Cortex of kidney (tissue), 1 donor: ENCODE measurements at places on chromosomes 2 and 18.

GRCh38 chr2:43214253-43214652 lies 12.2 kb downstream of the ZFP36L2 start:
- no peak for DNase-seq

- DNase-seq = no peak
Observed at GRCh38 chr18:24271381-24272228, 126.0 kb downstream of the OSBPL1A start.

DNA sequence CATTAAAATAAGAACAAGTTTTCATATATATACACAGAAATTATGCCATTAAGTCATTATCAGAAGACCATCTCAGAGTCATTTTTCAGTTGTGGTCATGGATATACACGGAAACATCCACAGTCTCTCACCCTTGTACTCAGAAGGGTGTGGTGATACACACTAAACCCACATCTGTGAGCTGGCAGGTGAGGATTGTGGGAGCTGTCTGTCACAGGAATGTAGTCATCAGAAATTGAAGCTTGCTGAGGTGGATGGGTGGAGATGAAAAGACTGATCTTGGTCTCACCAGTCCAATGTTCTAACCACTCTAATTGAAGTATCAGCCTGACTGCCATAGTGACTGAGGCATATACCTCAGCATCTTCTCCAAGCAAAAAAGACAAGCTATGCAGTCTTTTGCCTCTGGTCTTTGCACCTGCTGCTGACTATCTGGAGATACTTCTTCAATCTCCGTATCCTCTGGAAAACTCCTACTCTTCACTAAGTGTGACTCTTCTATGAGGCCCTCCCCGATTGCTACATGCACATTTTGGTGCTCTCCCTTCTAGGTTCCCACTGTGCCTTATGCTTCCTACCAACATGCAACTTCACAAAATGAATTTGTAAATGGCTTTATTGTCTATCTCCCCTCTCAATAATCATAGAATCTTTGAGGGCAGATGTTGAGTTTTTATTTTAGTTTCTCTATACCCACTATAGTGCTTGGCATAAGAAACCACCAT lies 232.8 kb downstream of the DYM start:
- no peak for DNase-seq

- no peak for DNase-seq
Observed at GRCh38 chr2:9538000-9538507, 17.6 kb downstream of the ADAM17 start.

DNA sequence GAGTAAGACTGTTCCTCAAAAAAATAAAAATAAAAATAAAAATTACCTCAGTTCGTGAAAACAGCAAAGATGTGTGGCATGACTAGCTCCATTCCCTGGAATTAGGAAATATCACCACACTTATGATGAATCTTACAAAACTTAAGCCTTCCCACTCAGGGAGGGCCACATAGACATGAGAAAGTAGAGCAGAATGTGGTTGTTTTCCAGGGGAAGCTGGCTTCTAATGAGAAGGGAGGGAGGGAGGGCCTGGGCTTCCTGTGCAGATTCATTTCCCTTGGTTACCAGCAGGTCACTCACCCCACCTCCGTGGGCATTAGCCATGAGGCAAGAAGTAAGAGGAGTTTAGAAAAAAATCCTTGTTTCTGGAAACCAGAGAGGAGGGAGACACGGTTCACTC lies 95.9 kb upstream of the RMDN2 start:
- DNase-seq = no peak

DNA sequence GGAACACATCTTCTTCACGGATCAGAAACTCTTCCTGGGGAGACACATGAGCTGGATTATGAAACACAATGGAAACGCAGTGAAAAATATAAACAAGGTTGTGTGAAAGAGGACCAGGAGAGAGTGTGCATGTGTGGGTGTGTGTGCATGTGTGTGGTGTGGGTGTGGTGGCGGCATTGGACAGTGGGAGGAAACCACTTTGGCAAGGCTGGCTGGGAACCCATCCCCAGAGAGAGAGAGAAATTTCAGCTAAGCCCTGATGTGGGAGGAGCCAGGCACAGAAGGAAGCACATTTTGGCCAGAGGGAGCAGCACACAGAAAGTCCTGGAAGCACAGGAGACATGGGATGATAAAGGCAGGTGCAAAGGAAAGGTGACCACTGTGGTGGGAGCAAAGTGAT lies 147.6 kb upstream of the COPS8 start:
- DNase-seq = no peak

DNA sequence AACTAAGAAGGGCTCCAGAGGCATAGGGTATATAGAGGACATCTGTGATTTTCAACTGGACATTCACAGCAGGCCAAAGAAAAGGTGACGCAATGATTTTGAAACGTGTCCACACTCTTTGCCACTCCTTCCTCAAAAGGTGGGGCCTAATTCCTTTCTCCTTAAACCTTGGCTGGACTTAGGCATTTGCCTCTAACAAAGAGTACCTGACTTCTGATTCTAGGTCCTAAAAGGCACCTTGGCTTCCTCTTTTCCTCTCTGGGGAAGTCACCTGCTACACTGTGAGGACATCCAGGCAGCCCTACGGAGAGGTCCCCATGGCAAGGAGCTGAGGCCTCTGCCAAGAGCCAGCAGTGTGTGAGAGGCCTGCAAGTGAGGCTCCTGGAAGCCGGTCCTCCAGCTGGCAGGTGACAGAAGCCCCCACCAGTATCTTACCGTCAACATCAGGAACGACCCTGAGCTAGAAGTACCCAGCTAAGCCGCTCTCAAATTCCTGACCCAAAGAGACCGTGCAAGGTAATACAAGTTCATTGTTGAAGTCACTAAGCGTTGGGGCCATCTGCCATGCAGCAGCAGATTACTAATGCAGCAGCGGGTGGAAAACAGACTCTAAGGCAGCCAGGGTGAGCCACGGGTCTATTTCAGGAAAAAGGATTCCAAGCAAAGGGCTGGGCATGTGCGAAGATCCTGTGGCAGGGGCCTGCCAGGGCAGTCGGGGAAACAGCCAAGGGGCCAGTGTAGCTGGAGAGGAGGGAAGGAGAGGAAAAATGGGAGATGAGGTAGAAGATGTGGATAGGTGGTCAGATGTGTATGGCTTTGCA lies 7.4 kb upstream of the HES6 start:
- DNase-seq = no peak

- DNase-seq = no peak
Observed at GRCh38 chr2:234542742-234543141, 45.9 kb upstream of the ARL4C start.

DNA sequence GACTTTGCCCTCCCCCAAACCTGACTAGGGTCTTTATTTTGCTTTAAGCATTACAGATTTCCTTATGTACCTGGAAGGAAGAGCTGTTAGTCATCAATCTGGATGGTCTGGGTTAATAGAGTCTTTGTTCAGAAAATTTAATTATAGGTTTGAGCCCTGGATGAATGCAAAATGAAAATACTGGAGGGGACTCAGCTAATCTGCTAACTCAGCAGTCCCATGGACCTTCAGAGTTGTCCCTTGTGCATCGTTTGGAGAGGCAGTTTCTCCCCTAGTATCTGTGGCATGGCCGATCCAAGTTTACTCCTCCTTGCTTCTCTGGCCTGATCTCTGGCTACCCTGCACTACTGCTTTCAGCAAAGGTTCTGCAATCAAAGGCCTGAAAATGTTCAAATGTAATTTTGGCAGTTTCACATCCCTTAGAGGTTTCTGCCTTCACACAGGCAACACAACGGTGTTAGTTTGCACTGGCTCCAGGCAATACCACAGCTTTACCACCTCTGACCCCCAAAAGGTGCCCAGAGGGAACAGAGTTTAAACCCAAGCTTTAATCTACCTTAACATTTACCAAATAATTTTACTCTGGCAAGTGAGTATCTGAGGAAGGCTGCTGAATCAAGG lies 134.3 kb downstream of the THADA start:
- DNase-seq = no peak

GRCh38 chr2:241866790-241867645 lies 2.5 kb upstream of the RTP5 start:
- no peak for DNase-seq

- DNase-seq = no peak
Observed at GRCh38 chr2:197516393-197516761, 511 bp downstream of the MOB4 start.

GRCh38 chr18:3892152-3892551 lies 442.2 kb downstream of the TGIF1 start:
- no peak for DNase-seq

GRCh38 chr2:126802774-126803433 lies 95.8 kb upstream of the TEX51 start:
- DNase-seq = no peak

- DNase-seq = no peak
Observed at GRCh38 chr2:32250290-32250689, 14.4 kb downstream of the NLRC4 start.

- DNase-seq = no peak
Observed at GRCh38 chr18:69401226-69401971, 711 bp downstream of the DOK6 start.

GRCh38 chr2:172234716-172235691 lies 132.3 kb upstream of the DLX2 start:
- DNase-seq = no peak

- no peak for DNase-seq
Observed at GRCh38 chr2:207279520-207279919, 113.8 kb upstream of the KLF7 start.

GRCh38 chr2:9336576-9337314 lies 86.6 kb downstream of the ITGB1BP1 start:
- DNase-seq = no peak

DNA sequence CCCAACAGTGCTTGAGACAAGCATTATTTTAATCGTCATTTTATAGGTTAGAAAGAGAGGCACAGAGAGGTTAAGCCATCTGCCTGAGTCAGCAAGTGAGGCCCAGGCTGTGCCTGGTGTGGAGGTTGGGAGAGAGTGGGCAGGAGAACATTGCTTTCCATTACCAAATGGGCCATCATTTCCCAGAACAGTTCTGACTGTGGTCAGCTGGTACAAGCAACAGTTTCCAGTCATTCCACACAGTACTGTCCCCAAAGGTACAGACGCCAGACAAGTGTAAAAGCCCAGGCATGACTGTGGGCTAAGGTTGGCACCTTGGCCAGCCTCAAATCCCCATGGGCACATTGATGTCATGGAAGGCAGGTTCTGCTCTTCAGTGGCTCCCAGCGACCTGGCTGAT lies 98.2 kb upstream of the LCLAT1 start:
- DNase-seq = no peak

GRCh38 chr2:208062113-208062512 lies 36.8 kb upstream of the PLEKHM3 start:
- no peak for DNase-seq

- DNase-seq = no peak
Observed at GRCh38 chr18:49841236-49842217, 28.2 kb upstream of the ACAA2 start.

- no peak for DNase-seq
Observed at GRCh38 chr18:37230768-37231167, 334.8 kb downstream of the CELF4 start.

DNA sequence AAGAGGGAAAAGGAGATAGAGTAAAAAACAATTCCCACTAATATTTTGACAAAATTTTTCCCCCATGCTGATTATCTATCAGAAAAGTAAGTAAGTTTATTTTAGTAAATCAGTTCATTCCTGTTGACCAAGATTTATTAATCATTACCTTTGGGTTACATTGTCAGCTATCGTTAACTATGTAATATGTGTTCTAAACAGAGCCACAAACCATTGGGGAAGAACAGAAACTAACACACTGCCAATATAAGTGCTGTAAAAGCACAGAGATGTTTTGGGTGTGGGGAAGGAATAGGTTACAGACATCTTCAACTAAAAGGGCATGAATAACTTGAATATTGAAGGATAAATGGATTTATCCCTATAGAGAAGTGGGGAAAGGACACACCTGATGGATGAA lies 42.5 kb upstream of the ACADL start:
- DNase-seq = no peak

GRCh38 chr2:135093670-135094330 lies 41.7 kb downstream of the RAB3GAP1 start:
- no peak for DNase-seq

GRCh38 chr2:175039031-175039430 lies 33.9 kb upstream of the CHN1 start:
- no peak for DNase-seq

- DNase-seq = no peak
Observed at GRCh38 chr2:26633351-26633945, 7.7 kb downstream of the CIB4 start.

DNA sequence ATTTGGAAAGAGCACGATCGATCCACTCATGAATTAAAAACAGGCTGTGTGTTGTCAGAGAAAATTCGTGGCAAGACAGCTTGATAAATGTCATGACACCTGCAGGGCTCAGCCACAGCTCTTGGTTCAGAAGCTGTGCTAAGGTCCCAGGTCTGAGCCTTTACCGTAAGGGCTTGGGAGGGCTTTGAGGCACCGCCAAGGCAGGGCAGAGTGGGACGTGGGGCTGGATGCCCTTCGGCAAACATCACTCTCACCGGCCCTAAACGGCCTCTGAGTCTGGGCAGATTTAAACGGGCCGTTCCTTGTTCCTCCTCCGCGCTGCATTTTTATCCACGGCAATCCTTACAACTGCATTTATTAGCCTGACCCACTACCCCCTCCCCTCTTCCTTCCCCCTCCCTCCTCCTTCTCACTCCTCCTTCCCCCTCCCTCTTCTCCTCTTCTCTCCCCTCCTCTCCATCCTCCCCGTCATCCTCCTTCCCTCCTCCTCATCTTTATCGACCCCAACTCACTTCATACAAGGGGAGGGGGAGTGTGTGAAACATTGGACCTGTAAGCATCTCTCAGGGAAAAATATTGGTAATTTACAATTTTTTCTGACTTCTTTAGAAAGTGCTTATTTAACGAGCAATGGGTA lies 33.9 kb downstream of the MBP start:
- DNase-seq = no peak

GRCh38 chr2:215392687-215393270 lies 43.1 kb downstream of the FN1 start:
- no peak for DNase-seq

GRCh38 chr2:64228126-64228678 lies 84.0 kb upstream of the PELI1 start:
- peak; percentile 40 for DNase-seq
